ENCODE measurements at places on chromosomes 12 and 14.

GRCh38 chr12:6099316-6099715, 25.2 kb downstream of the VWF start:
- DNase-seq, result no peak

- no peak for DNase-seq
Measured at GRCh38 chr12:94615260-94616181, 34.8 kb downstream of the TMCC3 start.

GRCh38 chr12:107545737-107546353, 139.8 kb upstream of the PWP1 start:
- peak; percentile 47 for DNase-seq

GRCh38 chr12:82054566-82054965, 295.4 kb upstream of the PPFIA2 start:
- DNase-seq, result no peak

- DNase-seq, result no peak
Measured at GRCh38 chr14:25086821-25087396, 37.0 kb upstream of the STXBP6 start.

DNA sequence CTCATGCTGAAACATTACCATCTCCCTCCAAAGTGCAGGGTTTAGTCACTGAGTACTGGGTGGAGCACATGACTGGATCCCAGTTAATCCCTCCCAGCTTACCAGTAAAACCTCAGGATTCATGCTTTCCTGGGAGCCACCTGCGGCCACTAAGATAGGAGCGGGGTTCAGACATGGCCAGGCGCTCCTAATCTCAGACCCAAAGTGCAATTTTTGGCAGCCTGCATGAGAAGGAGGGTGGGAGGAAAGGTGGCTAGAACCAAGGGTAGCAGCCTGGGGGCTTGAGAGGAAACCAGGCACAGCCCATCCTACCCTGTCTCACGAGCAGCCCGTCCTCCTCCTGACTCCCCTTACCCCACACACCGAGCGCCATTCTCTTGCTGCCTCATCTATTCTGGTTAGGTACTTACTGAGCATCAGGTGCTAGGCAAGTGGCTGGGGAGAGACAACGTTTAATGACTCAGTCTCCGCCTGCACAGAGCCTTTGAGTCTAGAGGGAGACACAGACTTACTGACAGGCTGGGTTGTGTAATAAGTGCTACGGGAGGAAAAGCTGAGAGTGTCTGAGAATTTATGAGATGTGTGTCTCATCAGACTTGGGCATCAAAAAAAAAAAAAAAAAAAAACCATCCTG, 9.9 kb downstream of the GPRC5A start:
- peak; percentile 94 for DNase-seq

DNA sequence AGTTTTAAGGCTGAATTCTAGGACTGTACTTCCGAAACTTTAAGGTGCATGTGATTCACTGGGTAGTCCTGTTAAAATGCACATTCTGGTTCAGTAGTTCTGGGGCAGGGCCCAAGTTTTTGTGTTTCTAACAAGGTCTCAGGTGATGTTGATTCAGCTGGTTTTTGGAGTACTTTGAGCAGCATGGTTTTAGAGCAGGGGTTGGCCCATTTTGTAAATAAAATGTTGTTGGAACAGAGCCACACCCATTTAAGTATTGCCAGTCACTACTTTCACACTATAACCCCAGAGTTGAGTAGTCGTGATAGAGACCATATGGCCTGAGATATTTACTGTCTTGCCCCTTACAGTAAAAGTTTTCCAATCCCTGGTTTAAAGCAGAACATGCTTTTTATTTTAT, 111.3 kb downstream of the SYNE2 start:
- DNase-seq, result no peak

- DNase-seq, result no peak
Measured at GRCh38 chr12:83276904-83277303, 590.2 kb downstream of the TMTC2 start.

- DNase-seq, result peak; percentile 64
Measured at GRCh38 chr14:91229743-91230200, 14.7 kb downstream of the GPR68 start.

DNA sequence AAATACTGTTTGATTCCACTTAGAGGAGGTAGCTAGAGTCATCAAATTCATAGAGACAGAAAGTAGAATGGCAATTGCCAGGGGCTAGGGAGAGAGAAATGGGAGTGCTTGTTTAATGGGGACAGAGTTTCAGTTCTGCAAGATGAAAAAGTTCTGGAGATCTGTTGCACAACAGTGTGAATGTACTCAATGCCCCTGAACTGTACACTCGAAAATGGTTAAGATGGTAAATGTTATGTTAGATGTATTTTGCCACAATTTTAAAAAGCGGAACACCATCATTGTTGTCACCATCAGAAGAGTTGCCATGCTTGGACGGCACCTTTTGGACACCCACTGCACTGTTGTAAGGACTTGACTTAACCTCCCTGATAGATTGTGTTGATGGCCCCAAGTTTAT, 106.9 kb downstream of the SCARB1 start:
- DNase-seq, result no peak

GRCh38 chr14:69910871-69911270, 31.7 kb downstream of the SMOC1 start:
- DNase-seq, result no peak

GRCh38 chr14:99541677-99542470, 60.7 kb downstream of the CCNK start:
- DNase-seq, result no peak

DNA sequence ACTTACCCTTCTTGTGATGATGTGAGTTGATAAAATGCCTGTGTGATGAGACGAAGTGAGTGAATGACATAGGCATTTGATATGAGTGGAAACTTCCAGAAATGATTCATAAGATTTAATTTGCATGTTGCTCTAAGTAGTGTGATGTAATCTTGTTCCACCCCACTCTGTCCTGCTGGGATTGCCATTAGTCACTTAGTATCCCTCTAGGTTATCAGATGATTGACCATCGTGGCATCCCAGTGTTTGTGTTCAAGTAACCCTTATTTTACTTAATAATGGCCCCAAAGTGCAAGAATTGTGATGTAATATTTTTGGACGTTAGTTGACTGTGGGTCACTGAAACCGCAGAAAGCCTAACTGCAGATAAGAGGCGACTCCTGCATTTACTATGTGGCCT, 214.4 kb upstream of the DIO2 start:
- peak; percentile 88 for DNase-seq

DNA sequence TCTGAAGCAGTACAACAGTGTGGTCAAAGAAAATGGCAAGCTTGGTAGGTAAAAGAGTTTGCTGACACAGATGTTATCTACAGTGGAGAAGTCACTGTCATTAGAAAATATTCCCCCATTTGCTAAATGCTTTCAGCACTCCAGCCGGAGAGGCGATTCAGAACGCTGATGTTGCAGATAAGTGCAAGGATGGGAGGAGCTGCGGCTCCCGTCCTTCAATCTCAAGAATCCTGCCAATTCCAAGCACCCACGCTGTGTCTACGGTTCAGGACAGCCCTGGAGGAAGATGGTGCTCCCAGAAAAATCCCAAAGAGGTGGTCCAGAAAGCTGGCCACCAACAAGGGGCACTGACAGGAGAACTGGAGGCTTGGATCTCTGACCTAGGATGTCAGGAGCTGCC, 79.1 kb downstream of the ZFP36L1 start:
- no peak for DNase-seq

- DNase-seq, result peak; percentile 25
Measured at GRCh38 chr14:76256545-76256944, 104.8 kb downstream of the GPATCH2L start.

GRCh38 chr14:94598816-94599655, 13.2 kb upstream of the SERPINA3 start:
- peak; percentile 97 for DNase-seq

GRCh38 chr12:46214668-46215436, 54.0 kb downstream of the SLC38A1 start:
- no peak for DNase-seq

- DNase-seq, result peak; percentile 57
Measured at GRCh38 chr12:53695152-53696145, 19.6 kb upstream of the ATP5MC2 start.

DNA sequence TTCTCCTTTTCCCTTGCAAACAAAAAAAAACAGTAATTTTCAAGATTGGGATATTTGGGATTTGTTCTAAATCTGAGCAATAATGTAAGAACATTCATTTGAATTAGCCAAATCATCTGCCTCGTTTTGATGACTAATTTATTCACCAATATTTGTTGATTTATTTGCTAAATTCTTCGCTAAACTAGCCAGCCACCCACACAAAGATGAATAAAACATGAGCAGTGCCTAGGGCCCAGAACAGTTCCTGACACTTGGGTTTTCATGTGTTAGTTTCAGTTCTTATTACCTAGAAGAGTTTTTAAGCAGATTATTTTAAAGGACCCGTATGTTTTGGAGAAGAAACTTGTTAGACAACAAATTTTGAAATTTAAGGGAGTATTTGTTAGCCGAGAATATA, 1.4 kb downstream of the ETNK1 start:
- DNase-seq, result no peak

DNA sequence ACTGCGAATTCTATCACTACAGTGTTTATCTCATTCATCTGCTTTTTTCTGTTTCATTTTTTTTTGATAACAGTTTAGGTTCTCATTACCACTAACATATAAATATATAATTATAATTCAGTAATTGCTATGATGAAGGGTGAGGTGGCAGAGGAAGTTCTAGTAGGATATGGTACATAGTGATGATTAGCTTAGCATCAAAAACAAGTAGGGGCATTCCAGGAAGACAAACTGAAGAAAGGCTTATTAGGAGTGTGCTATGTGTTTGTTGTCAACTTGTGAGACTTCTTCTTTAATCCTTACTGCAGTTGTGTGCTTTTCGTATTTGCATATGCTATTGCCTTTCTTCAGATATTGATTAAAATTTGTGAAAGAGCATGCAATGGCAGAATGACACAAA, 20.6 kb downstream of the FUT8 start:
- DNase-seq, result no peak

DNA sequence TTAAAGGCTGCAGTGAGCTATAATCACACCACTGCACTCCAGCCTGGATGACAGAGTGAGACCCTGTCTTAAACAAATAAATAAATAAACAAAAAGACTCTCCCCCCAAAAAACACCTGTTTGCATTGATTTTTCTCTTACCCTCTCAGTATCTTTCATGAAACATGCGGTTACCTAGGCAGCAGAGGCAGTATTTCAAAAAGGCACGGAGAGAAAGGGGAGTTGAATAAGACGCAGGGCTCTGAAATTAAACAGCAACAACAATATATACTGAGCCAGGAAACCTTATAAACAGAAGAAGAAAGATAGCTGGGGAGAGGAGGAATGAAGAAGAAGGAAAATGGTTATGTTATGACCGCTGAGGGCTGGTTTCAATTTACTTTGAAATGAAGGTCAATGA, 277.6 kb downstream of the BTG1 start:
- no peak for DNase-seq

GRCh38 chr14:68502230-68502629, 290.6 kb downstream of the ZFP36L1 start:
- DNase-seq, result no peak

- DNase-seq, result peak; percentile 76
Measured at GRCh38 chr12:106223485-106224354, 24.1 kb downstream of the CKAP4 start.

- DNase-seq, result peak; percentile 54
Measured at GRCh38 chr14:80621701-80622100, 319.8 kb downstream of the CEP128 start.

GRCh38 chr12:27631365-27631764, 64.9 kb upstream of the REP15 start:
- DNase-seq, result no peak

GRCh38 chr12:18045446-18045992, 44.5 kb downstream of the RERGL start:
- no peak for DNase-seq

GRCh38 chr14:89088530-89088929, 264.1 kb downstream of the TTC8 start:
- DNase-seq, result no peak

DNA sequence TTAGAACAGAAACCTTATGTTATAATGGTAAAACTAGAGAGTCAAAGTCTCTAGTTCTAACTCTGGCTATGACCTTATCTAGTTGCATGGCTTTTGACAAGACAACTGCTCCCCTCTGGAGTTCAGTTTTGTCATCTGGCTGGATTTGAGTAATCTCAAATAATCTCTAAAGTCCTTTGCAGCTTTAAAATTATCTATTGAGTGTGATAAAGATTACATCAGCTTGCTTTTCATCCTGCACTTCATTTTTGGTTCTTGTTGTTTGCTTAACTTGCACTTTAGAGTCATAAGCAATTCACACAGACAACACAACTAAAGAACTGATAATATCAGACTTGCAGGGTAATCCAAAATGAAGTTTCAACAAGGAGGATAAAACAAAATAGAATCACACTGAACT, 2.3 kb downstream of the AKAP5 start:
- DNase-seq, result no peak

GRCh38 chr12:117387832-117388231, 26.4 kb upstream of the NOS1 start:
- no peak for DNase-seq

- no peak for DNase-seq
Measured at GRCh38 chr14:105531894-105532623, 5.7 kb downstream of the TMEM121 start.

DNA sequence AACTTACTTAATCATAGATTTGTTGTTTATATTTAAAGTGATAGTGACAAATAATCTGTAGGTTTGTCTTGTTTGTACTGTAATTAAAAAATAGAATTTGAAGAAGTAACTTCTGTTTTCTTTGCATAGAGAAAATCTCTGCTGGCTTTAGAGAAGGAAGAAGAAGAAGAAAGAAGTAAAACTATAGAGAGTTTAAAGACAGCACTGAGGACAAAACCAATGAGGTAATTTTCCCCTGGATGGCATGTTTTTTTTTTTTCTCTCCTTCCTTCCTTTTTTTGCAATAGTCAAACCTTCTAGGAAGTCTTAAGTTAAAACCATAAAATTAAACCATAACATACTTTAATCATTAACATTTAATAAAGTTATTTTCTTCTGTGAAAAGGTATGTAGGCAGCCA, 131.9 kb downstream of the DAAM1 start:
- DNase-seq, result no peak

GRCh38 chr12:5908251-5908650, 36.8 kb downstream of the ANO2 start:
- DNase-seq, result no peak

DNA sequence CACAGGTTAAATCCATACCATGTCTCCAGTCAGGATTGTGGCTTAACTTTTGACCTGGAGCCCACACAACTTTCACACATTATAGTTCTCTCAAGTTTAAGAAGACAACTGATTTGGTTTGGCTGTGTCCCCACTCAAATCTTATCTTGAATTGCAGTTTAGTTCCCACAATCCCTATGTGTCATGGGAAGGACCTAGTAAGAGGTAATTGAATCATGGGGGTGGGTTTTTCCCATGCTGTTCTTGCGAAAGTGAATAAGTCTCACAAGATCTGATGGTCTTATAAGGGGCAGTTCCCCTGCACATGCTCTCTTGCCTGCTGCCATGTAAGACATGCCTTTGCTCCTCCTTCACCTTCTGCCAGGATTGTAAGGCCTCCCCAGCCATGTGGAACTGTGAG, 38.2 kb upstream of the PARP11 start:
- DNase-seq, result no peak
